Occipital lobe (tissue), 3 donors: ENCODE measurements at places on chromosomes 2 and 18. TPM values are rescaled to one million over a fixed set of nuclear protein-coding genes. Genes with fewer than 3 reads are reported as not detected.

DNA sequence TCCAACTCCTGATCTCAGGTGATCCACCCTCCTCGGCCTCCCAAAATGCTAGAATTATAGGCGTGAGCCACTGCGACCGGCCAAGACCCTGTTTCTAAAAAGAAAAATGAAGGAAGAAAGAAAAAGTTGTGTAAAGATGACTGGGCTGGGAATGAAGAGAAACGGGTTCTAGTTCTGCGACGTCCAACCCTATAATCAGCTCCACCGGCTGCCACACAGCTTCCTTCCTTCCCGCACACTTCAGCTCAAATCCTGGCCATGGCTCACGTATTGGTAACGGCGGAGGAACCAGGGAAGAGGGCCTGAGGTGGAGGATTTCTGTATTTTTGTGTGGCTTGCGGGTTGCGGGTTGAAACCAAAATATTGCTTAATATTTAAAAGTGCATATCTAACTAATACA is 88.1 kb downstream of the MYL12B start:
- no peak for DNase-seq

GRCh38 chr18:986552-986951 is 81.9 kb downstream of the ADCYAP1 start:
- DNase-seq, result no peak

DNA sequence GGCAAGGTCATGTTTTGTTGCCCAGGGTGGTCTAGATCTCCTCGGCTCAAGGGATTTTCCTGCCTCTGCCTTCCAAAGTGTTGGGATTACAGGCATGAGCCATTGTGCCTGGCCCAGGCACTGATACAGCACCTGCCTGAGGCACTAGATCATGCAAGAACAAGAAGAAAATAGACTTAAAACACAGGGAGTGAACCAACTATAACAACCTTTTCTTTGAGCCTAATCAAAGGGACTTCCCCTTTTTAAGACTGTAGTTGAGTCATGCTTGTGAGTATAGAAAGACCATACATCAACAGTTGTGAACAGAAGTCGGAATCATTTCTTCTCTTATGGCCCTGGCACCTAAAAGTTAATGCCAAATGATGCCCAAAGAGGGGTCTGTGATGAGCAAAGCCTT is 47.9 kb upstream of the MAPRE2 start:
- DNase-seq, result no peak

SH3RF3 gene
- 12.3 TPM for total RNA-seq

- DNase-seq, result no peak
Observed at GRCh38 chr2:226304308-226304707, 495.3 kb downstream of the IRS1 start.
